ENCODE measurements at places on chromosomes 4 and X.

- DNase-seq, result no peak
These were observed 16.0 kb downstream of the EPGN start for GRCh38 chr4:74324262-74324661.

GRCh38 chr4:146478009-146478408 is 43.7 kb downstream of the SLC10A7 start:
- DNase-seq, result no peak

- DNase-seq, result no peak
These were observed 3.4 kb upstream of the PCDH7 start for GRCh38 chr4:30716681-30717207.

- DNase-seq, result no peak
These were observed 15.6 kb downstream of the PGK1 start for GRCh38 chrX:78119521-78120227.

- DNase-seq, result no peak
These were observed 40.5 kb downstream of the LCORL start for GRCh38 chr4:17981063-17981462.

- DNase-seq, result no peak
These were observed 57.2 kb upstream of the FAM9C start for GRCh38 chrX:13101441-13102139.

- no peak for DNase-seq
These were observed 18.4 kb upstream of the FHDC1 start for GRCh38 chr4:152917543-152918395.

DNA sequence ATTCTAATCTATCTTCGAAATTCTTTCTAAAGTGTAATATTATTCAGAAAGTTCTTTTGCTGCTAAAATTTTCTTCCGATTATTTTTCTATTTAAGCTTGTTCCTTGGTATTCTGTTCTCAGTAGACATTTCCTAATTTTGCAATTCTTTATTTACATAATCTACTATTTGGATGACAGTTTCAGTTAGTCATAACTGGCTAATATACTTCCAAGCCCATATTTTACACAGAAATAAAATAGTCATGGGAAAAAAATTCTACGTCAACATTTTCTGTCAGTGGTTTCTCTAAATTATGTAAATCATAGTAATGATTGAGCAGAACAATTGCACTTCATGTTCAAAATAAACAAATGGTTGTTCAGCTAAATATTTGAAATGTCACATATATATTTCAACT is 178.0 kb upstream of the ANKRD50 start:
- no peak for DNase-seq

- no peak for DNase-seq
These were observed 220.7 kb downstream of the ANTXR2 start for GRCh38 chr4:79852305-79852730.

- DNase-seq, result no peak
These were observed 181.6 kb downstream of the NAF1 start for GRCh38 chr4:162985131-162985530.

DNA sequence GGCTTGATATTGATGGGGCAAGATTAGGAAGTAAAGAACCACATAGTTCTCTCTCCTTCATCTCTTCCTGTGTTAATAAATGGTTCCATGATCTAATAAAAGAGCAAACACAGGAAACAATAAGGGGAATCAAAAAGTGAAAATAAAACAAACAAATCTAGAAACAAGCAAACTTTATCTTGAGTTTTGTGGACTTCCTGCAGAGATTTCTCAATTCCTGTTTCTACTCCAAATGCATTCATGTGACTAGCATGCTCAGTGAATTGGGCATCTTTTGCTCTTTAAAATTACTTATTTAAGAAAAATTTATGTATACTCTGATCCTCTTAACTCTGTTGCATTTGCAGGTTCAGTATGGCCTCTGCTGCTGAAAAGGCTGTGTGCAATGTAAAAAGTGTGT is 682.0 kb downstream of the KCTD8 start:
- no peak for DNase-seq

DNA sequence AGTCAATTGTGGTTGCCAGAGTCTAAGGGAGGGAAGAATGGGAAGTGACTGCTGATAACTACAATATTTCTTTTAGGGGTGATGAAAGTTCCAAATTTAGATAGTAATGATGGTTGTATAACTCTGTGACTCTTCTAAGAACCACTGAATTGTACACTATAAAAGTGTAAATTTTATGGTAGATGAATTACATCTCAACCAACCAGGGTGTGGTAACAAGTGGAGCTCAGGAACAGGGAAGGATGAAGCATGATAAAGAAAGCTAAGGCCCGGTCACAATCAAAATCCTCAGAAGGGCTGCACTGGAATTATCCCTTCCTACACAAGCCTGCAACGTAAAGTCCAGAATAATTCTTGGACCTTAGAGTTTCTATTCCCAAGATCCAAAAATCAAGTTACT is 143.2 kb downstream of the PPARGC1A start:
- DNase-seq, result no peak

GRCh38 chr4:18664171-18664570 is 642.6 kb upstream of the LCORL start:
- DNase-seq, result no peak

- no peak for DNase-seq
These were observed 57.0 kb upstream of the PRSS48 start for GRCh38 chr4:151219948-151220347.

GRCh38 chrX:53163436-53163835 is 61.6 kb downstream of the KDM5C start:
- DNase-seq, result no peak

GRCh38 chrX:131783555-131784308 is 239.4 kb upstream of the STK26 start:
- DNase-seq, result no peak

GRCh38 chrX:79170476-79171035 is 26.1 kb downstream of the GPR174 start:
- DNase-seq, result no peak

DNA sequence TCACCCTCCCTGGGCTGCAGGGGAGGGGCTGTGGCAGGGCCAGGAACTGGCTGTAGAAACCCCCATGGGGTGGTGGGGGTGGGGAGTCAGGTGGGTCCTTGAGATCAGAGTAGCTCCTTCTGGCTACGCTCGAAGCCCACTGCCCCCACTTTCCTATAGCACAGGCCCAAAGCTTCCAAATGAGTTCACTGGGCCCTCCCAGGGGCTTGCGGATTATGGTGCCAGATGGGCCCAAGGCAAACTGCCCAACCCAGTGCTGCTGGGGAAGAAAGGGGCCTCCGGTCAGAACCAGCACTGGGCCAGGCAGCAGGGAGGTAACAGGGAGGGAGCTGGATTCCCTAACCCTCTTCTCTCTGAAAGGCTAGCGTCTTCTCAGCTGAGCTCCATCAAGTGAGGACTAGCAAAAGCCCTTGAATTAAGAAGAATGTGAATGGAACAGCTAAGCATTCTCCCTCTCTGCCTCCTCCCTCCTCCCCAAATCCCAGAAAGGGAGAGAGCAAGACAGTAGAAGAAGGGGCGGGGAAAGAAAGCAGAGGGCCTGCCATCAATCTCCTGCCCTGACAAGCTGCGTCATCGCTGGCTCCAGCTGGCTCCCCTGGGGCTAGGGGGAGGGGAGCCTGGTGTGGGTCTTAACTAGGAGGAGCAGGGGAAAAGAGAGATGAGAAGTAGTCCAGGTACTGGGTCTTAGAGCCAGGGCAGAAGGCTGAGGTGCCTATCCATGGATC is 34.7 kb downstream of the FRMPD3 start:
- no peak for DNase-seq

GRCh38 chr4:61532336-61533000 is 332.3 kb downstream of the ADGRL3 start:
- no peak for DNase-seq

GRCh38 chr4:71062436-71062835 is 69.0 kb downstream of the DCK start:
- DNase-seq, result no peak

- no peak for DNase-seq
These were observed 6.4 kb upstream of the FGFBP1 start for GRCh38 chr4:15944895-15945294.

GRCh38 chr4:84493092-84493850 is 5.8 kb downstream of the NKX6-1 start:
- no peak for DNase-seq

- DNase-seq, result no peak
These were observed 98.0 kb downstream of the AMMECR1 start for GRCh38 chrX:110219920-110220319.

GRCh38 chr4:26022346-26023202 is 108.6 kb downstream of the SMIM20 start:
- DNase-seq, result no peak

Data from D721Med (cell line).